ENCODE measurements at places on chromosomes 11 and 22. TPM values are rescaled to one million over a fixed set of nuclear protein-coding genes. Genes with fewer than 3 reads are reported as not detected.
A peak's percentile ranks its signal among the peaks of the same experiment; 100 is the strongest.

- DNase-seq = no peak
Observed at GRCh38 chr11:108069947-108070346, 51.4 kb upstream of the ACAT1 start.

GRCh38 chr11:119797736-119798135, 68.7 kb upstream of the NECTIN1 start:
- DNase-seq = no peak

DNA sequence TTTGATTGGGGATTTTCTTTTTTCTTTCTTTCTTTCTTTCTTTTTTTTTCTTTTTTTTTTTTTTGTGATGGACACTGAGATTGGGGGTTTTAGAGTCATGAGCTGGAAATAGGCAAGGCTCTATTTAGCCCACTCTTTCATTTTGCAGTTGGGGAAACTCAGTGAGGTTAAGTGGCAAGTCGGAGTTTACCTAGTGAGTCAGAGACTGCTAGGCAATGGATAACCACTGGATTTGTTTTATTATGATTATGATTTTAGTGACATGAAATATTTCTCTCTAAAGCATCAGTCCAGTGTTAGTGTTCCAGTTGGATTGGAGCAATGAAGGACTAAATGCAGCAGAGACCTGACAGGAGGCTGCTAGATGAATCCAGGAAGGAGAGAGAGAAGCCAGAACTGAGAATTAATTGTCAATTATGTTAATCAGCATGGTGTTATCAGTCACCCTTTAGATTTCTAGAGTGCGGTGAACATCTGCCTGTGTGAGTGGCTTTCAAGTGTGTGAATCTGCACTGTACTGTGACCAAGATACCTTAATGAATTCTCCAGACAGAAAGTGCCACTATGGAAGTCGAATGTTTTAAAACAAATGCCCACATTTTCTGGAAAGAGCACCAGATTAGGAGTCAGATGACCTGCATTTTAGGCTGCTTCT, 10.9 kb downstream of the BMAL1 start:
- DNase-seq = no peak

DNA sequence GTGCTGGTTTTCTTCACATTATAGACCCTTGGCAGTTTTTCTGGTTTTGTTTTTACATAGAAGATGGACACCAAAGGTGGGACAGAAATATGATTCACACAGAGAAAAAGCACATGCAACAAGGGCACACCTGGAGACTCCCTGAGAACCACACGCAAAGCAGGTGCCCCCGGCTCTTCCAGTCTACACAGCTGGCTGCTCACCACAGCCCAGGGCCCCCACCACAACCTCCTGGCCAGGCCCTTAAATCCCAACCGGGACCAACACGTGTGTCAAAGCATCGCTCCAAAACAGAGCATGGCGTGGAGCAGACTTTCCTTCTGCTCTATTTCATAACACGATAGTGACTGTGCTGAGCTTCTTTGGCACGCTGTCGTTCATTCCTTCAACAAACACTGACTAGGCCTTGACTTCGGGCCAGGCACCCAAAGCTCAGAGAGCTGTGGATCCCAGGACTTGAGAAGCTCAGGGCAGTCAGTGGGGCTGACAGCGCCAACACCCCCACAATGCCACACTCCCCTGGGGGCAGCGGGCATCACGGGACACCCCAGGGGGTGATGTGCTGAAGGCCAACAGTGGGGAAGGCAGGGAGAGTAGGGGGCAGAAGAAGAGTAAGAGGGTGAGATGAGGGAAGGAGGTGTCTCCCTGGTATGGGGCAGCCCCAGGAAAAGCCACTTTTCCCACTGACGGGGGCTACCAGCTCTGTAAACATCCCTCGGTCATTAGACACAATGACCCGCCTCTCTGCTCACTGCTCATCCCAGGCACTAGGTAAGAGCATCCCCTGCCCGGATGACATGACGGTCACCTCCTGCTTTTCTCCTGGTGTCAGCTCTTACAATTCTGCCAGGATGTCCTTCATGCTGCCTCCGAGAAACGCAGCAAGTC, 26.0 kb downstream of the CELSR1 start:
- DNase-seq = no peak

Gene NADSYN1
- 66.6 TPM for total RNA-seq

Gene KDM4E
- total RNA-seq = not detected

DNA sequence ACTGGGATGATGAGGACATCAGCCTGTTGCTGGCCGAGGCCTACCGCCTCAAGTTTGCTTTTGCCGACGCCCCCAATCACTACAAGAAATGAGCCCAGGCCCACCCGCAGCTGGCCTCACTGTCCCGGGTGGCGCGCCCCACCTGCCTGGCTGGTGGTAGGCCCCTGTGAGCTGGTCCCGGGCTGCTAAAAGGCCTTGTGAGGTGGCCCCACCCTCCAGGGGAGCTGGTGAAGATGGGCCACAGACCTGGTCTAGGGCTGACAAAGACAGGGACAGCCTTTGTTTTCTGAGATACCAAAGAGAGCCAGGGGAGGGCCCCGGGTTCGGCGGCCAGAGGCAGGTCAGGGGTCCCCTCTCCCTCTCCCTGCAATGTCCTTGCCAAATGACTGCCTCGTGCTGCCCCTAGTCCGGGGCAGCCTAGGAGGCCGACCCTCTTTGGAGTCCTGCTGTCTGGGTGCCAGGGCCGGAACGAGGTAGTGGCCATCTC, 411.1 kb downstream of the TBC1D22A start:
- DNase-seq = peak; percentile 63

Gene IL17REL
- total RNA-seq = not detected

DNA sequence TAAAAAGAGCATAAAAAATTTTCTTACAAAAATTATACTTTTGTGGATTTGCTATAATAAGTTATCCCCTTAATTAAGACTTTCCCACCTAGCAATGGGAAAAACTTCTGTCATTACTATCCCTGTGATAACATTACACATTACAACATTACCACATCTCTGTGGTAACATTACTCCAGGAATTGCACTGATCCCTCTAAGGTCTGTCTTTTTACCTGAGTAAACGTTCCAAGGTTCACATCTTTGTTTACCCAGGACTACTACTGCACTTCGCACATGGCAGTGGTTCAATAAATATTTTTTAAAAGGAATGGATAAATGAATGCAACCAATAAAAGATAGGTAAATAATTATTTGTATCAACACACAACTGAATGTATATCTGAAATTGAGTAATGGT, 92.4 kb upstream of the NOX4 start:
- DNase-seq = no peak

- DNase-seq = no peak
Observed at GRCh38 chr11:41235668-41236067, 223.8 kb downstream of the LRRC4C start.

DNA sequence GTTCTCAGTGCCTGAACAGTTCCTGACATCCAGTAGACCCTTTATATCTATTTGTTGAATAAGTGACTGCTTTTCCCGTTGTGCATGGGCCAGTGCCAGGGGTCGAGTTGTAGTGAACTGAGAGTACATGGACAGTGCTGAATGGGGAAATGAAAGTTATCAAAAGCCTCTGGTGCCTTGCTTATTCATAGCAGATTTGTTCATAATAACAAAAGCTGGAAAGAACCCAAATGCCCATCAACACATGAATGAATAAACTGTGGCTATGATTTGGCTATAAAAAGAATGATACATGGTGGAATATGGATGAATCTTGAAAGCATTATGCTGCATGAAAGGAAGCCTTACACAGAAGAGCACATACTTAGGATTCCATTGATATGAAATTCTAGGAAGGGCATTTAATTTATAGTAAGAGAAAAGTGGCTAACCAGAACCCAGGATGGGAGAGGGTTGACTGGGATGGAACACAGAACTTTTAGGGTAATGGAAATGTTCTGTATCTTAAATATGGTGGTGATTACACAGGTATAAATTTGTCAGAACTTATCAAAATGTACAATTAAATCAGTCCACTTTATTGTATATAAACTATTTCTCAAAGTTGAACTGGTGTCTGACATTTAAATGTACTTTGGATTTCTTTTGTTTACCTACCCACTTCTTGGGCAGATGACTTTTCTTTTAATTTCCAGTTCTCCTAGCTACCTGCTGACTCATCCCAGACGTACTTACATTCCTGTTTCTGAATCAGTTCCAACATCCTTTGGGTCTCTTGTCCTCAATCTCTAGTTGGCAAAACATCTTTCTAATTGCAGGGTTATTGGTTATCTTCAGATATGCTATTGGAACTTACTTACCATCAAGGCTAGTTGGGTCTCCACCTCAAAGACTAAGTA, 42.8 kb downstream of the PACS1 start:
- no peak for DNase-seq

DNA sequence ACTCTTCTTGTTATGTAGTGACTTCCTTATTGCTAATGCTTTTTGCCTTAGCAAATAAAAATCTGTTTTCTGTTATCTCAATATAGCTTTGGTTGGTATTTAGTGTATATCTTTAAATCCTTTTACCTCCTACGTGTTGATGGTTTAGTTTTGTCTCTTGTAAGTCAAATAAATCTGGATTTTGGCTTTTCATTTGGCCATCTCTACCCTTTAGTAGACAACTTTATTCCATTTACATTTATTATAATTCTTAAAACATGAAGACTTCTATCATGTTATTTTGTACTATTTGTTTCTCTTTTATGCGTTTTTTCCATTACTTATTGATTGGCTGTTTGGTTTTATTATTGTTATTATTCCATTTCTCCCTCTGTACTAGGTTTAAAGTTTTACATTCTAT, 19.5 kb upstream of the ALKBH3 start:
- no peak for DNase-seq

Data from type B pancreatic cell (in vitro differentiated cells).